ENCODE measurements at places on chromosomes 5 and 9.

- no peak for DNase-seq
Measured at GRCh38 chr9:95349091-95350038, 31.9 kb upstream of the FANCC start.

DNA sequence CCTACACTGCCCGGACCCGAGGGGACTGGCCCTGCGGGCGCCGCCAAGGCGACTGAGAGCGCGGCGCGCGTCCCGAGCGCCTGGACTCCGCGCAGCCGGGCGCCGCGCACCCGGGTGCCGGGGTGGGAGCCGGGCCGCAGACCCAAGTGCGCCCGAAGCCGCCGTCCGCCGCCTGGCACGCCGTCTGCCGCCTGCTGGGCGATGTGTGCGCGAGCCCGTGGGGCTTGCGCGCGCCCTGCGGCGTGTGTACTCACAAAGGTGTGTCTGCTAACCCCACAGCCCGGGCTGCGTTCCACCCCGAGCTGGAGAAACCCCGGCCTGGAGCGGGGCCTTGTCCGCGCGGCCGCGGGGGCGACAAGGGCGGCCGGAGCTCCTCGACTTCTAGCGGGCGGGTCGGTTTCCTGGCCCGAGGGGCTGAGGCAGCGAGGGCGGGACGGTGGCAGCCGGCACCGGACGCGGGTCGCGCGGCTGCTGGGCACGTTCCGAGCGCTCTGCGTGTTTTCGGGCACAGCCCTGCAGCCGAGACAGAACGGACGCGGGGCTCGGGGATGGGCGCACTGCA is 1.1 kb upstream of the ZSWIM6 start:
- DNase-seq, result peak; percentile 69

- DNase-seq, result no peak
Measured at GRCh38 chr5:17412760-17413671, 85.0 kb upstream of the TAF11L2 start.

DNA sequence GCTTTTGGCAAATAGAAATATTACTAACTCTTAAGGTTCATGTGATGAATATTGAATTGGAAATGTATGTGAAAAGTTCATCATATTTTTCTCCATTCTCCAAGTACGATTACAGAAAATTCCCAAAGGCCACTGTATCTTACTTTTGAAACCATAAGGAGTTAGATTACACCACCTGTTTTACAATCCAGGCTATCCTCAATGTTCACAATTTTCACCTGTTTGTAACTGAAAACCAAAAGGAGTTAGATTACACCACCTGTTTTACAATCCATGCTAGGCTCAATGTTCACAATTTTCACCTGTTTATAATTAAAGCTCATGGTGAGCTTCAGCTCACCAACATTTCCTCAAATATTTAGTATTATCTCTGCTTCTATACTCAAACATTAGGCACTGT is 188.0 kb downstream of the HCN1 start:
- DNase-seq, result no peak

- DNase-seq, result no peak
Measured at GRCh38 chr9:129781131-129781530, 21.9 kb upstream of the TOR1B start.
